ENCODE measurements at places on chromosomes 4 and X.
A peak's percentile ranks its signal among the peaks of the same experiment; 100 is the strongest.

- no peak for DNase-seq
These were observed 138.3 kb upstream of the PDHA2 start for GRCh38 chr4:95701500-95702170.

GRCh38 chr4:99811850-99812249, 4.8 kb upstream of the DAPP1 start:
- peak; percentile 81 for DNase-seq

DNA sequence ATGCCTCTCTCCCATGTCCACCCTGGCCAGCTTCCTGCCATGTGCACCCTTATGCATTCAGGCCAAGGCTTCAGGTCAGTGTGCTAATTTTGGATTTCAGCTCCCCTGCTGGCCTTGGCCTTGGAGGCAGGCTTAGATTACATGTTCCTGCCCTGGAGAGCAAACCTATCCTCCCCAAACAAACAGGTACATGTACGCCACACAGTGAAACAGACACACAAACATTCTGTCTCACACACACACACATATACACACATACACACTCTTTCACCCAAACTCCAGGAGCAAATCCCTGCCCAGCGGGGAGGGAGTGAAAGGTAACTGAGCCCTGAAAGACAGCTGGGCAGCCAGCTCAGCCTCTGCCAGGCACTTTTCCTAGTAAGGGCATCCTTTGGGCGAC, 62.7 kb upstream of the ARHGAP36 start:
- no peak for DNase-seq

DNA sequence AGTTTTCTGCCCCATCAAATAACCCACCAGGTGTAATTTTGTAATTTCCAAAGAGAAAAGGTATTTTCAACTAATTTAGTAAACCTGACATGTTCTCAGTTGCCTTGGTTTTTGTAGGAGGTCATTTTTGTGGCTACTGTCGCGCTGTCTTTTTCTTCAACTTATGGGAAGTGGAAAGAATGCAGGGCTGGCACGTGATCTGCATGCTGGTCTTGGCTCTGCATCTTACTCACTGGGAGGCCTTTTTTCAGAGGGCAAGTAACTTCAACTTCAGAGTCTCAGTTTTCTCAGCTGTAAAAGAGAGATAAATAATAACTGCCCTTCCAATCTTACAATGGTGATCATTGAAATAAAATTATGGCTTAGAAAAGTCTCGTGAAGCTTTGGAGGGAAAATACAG, 109.9 kb upstream of the SMIM10 start:
- DNase-seq: no peak

DNA sequence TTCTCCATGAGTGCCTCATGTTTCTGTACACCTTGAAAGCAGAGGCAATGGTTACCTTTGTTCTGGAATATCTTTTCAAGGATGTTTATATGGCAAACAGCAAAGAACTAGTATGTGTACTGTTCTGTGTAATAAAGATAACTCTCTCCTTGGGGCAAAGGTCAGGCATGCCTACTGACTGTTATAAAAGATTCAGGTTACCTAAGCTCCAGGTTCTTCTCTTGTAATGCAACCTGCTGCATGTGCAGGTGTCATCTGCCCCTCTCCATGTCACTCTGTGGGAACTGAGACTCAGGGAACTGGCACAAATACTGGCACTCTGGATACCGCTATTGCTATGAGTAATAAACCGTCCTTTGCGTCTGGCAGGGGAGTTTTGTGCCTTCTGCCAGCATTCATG, 5.4 kb upstream of the TRPC3 start:
- DNase-seq: no peak

DNA sequence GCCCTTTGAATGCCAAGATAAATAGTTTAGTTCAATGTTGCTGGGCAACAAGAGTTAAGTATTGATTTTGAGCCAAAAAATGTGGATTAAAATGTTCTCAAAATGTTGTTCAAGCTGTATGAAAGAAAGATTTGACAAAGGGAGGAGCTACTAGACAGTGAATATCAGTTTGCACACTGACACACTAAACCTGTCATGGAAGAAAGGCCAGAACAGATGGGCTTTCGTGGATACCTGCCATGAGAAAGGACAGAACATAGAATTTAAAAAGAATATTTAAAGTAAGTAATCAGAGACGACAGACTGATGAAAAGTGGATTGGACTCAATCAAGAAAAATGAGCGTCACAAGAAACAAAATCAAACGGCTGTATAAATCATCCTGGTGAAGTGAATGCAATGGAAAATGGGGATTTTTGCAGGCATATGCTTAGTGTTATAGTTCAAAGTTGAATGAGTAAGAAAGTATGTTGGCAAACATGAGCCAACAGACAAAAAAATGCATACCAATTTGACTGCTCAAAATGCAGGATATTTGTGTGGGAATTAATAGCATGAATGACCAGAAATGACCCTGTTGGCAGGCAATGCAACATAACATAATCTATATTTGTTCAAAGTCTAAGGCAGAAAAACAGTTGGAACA, 7.4 kb downstream of the PCDH18 start:
- no peak for DNase-seq

DNA sequence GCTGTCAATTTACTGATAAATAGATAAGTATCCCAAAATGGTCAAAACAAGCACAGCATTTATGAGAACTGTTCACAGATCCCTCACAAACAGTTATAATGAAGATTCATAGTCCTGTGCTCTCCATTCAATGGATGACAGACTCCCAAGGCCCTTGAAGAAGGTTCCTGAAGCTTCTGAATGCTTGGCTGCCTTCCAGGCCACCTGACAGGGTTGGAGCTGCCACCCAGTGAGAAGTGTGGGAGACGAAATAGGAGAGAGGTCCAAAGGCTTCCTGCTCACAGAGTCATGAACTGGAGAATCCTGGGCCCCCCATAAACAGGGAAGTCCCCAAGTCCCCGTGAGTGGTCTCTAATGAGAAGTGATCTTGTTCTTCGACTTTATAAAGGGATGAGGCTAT, 26.0 kb upstream of the ANXA3 start:
- DNase-seq: no peak

DNA sequence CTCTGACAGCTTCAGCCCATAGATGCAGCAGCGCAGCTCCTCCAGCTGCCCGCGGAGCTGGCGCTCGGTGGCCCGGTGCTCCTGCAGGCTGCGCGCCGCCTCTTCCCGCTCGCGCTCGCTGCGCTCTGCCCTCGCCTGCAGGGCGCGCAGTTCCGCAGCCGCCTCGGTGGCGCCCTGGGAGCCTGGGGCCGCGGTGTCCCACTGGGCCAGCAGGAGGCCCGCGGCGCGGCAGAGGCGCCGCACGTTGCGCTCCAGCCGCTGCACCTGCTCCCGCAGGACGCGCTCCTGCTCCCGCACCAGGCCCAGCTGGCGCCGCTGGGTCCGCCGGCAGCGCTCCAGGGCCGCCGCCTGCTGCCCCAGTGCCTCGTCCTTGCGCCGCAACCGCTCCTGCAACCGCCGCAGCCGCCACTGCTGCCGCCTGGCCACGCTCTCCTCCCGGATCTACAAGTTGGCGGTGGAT, 10.1 kb downstream of the C4orf50 start:
- no peak for DNase-seq

DNA sequence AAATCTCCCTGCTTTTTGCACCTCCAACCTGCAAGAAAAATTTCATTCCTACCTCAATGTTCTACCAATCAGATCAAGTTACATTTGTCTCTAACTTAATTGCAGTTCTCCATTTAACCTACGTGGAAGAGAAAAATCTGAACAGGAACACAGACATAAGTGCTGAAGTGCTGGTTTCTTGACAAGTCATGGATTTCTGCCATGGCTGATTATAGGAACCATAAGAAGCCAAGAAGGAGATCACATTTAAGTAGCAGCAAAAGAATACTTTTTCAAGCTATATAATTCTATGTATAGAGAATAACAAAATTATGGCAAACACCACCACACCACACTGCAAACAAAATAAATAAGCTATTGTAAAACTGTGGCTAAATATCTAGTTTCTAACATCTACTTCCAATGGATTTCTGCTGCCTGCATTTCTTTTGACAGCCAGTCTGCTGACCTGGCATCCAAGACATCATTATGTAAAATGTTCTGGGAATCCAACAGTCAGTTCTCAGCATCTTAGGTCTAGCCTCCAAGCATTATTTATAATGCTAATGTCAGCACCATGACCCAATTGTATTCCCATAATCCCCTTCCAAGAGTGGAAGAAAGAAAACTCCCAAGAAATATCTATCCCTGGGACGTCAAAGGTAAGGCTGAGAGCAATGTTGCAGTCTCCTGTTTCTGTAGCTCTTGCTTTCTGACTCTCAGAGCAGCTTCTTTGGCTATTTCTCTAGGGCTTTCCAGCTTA, 50.8 kb upstream of the GAB1 start:
- DNase-seq: no peak

DNA sequence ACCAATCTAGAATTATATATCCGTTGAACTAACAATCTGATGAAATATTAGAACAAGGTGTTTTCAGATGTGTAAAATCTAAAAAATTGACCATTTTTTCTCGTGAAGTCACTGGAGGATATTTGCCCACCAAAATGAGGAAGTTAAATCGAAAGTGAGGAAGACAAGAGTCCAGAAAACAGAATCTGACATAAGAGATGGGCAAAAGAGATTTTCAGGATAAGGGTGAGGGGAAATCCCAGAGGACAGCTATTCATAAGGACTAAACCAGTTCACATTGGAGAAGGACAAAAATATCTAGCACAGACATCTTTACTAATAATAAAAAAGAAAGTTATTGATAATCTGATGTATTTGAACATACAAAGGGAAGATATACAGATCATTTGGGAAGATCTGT, 18.7 kb upstream of the ALG13 start:
- DNase-seq: no peak

DNA sequence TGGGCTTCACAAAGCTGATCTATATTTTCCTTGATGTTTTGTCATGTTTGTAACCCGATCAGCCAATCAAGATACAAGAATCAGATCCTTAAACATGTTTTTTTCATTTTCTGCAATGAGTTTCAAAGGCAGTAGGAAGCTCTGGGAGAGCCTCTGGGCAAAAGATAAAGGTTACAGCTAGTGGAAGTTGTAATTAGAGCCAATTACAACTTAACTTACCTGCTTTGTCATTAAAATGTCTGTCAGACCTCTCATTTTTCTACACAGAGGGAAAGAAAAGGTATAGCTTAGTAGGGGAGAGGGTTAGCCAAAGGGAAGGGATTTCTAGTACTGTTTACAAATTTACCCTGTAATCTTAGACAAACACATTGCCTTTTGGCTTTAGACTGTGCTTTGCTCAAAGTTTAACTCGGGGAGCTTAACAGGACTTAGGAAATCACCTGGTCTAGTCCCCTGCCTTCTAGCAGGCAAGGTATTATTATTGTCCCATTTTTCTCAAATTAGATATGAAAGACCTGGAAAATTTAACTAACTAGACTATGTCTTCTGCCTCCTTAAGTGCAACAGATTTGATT, 55.8 kb downstream of the FGF16 start:
- no peak for DNase-seq

- no peak for DNase-seq
These were observed 1272.1 kb downstream of the ARAP2 start for GRCh38 chr4:34972189-34972588.

- no peak for DNase-seq
These were observed 45.0 kb downstream of the CCDC149 start for GRCh38 chr4:24867766-24868296.

DNA sequence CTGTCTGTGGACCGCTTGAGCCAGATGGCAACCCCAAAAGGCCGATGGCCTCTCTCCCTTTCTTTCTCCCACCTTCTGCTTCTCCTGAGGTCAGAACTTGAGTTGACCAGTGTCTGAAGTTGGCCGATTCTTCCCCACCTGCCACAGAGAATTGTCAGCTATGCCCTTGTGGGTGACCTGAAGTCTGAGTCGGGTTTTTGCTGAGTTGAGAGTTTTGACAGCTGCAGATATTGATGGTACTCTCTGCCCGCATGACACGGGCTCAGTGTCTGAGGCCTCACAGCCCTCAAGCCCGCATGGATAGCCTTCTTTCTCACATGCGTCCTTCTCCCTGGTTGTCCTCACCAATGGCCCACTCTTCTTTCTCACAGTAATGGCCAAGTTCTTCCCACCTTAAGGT, 111.0 kb downstream of the EFNB1 start:
- DNase-seq: no peak

GRCh38 chrX:110703641-110704040, 92.0 kb downstream of the CHRDL1 start:
- no peak for DNase-seq

All from NAMALWA (cell line).